ENCODE measurements at places on chromosomes 7 and 10.

GRCh38 chr10:119029613-119030420 is at the start of gene NANOS1:
TSS of gene NANOS1 (plus strand) at chr10:119029714. CDS start at chr10:119029802, 88 bp downstream.
- no peak for DNase-seq

GRCh38 chr10:26440088-26440470 is 1.9 kb downstream of the APBB1IP start:
- DNase-seq, result no peak

GRCh38 chr10:10141782-10142382 is 875.8 kb upstream of the CELF2 start:
- DNase-seq, result no peak

GRCh38 chr10:54137396-54137795 is 663.6 kb downstream of the PCDH15 start:
- no peak for DNase-seq

- no peak for DNase-seq
These were observed 55.1 kb downstream of the VOPP1 start for GRCh38 chr7:55517191-55517633.

DNA sequence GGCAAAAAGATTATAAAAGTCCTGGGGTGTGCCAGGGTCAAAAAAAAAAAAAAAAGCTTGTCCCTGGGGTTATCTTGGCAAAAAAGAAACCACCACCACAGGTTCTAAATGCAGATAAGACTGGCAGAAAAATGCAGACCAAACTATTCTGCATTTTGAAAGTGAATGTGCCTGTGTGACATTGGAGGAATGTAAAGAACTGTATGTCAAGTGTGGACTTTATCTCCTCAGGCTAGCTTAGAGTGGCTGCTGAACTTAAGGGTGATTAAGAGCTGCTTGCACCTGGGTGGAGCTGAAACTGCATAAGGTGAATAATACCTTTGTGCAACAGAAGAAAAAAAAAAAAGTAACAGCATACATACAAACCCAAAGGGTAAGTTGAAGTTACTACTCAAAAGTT is 1.3 kb upstream of the NAPEPLD start:
- no peak for DNase-seq

DNA sequence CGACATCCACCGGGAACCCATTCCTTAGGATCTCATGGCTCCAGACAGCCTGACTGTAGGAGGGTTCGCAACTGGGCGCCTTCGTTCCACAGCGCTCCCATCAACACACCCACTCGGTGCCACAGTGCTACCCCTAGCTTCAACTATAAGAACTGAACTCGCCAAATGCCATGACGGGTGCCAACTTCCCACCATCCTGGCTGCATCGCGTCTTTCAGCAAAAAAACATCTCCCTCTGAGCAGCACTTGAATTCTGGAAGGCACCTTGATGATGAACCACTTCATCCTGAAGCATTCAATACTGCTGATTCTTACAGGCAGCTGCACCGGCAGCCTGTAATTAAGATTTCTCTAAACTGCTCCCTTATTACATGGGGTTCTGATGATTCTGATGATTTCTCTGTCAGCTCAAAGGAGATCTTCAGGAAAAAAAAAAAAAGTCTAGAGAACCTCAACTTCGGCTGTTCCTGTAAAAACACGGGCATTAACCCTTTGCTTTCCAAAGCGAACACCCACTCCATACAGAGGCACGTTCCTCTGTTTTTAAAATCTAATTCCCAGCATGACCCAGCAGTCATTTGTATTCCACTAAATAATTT is 1.3 kb downstream of the CYTH3 start:
- DNase-seq, result peak; percentile 39

DNA sequence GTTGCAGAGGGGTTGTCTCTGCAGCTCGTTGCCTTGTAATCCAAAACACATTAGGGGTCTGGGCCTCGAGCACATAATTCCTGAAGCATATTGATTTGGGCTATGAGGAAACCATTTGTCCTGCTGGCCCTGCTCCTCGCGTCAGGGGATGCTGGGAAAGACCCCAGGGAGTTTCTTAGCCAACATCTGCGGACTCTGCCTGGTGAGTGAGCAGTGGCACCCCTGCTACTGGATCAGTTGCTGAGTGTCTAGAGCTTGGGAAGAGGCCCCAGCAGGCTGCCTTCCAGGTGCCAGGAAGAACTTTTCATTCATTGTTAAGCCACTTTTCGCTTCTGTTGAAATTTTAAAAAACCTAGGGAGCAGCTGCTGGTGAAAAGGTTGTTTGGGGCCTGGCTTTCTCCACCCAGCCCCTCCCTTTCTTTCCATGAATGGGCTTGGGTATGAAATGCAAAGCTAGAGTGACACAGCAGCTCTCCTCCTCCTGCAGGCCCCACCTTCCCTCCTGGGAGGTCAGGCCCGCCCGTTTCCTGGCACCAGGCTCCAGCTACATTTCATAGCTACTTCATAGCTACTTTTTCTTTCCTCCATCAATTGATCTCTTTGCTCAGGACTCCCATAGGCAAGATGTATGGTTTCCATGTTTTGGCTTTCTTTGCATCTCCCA is 26.8 kb downstream of the TACR2 start:
- peak; percentile 32 for DNase-seq

GRCh38 chr7:20030915-20031362 is 186.2 kb downstream of the MACC1 start:
- peak; percentile 49 for DNase-seq

DNA sequence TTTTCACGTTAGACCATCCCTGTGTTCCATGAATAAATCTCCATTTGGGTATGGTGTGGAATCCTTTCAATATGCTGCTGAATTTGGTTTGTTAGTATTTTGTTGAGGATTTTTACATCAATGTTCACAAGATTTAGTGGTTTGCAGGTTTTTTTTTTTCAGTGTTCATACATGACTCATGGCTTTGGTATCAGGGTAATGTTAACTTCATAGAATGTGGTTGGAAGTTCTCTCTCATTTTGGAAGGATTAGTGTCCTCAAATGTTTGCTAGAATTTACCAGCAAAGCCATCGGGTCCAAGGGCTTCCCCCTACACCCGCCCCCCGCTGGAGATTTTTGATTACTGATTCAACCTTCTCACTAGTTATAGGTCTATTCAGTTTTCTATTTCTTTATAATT is 398.0 kb downstream of the NXPH1 start:
- no peak for DNase-seq

DNA sequence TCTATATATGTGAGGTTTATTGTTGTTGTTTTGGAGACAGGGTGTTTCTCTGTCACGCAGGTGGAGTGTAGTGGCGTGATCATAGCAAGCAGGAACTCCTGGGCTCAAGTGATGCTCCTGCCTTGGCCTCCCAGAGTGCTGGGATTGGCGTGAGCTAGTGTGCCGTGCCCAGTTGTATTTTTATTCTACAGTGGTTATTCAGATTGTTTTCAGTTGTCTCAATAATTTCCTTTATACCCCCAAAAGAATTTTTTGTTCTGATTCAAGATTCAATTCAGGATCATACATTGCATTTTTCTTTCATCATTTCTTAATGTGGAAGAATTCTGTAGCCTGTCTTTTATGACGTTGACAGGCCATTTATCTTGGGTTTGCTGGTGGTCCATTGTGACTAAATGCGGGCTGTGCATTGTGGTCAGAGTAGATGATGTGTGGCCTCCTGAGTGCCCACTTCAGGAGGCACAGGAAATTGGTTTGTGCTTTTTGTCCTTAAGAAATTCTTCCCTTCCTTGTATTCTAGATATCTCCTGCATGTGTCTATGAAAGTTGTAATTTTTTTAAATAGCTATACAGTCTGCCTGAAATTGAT is 22.9 kb downstream of the RBM33 start:
- no peak for DNase-seq

DNA sequence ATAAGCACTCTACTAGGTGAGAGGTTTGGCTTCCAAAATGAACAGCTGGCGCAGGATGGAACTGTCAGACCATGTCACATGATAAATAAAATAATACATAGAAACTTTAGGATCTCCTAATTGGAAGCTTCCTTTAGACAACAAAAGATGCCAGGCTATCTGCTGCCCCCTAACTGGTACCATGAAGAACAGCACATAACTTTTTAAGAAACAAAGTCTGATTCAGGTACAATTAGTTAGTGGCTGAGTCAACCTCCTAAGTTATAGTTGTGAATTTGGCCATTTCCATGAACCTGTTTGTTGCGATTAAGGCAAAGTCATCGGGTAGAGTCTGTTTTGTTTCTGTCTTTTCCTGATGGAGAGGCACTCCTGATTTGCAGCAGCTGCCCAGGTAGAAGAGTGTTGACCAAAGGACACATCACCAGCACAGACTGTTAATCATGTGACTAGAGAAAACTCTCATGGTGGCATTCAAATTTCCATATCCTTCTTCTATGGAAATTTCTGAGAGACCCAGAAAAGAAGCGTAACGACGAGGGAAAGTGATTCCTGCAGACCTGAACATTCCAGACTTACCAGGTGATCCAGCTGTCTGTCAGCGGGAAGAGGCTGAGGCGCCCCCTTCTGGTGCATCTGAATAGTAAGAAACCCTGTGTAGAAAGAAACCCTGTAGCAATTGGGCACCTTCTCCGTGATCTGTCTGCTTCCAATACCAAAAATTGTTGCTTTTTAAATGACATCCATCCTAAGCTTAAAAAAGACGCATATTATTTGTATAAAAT is 8.6 kb upstream of the INHBA start:
- peak; percentile 40 for DNase-seq

GRCh38 chr7:156898938-156899337 is 6.0 kb upstream of the LMBR1 start:
- peak; percentile 32 for DNase-seq

DNA sequence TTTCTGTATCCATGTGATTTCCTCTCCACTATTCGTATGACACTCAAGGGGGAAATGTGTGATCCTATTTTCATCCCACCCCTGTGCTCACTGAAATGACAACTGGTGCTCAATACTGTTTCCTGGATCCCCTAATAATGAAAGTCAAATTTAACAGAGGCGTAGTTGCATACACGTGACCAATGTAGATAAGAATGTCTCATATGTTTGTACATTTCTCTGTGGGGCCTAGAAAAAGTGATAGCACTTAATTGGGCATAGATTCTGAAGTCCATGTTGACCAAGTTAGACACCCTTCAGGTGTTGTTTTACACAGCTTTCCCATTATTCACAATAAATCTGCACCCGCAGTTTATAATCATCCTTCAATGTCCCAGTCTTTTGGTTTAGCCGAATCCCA is 59.1 kb downstream of the JAZF1 start:
- no peak for DNase-seq

GRCh38 chr7:674454-675410 is 51.8 kb upstream of the DNAAF5 start:
- peak; percentile 57 for DNase-seq

DNA sequence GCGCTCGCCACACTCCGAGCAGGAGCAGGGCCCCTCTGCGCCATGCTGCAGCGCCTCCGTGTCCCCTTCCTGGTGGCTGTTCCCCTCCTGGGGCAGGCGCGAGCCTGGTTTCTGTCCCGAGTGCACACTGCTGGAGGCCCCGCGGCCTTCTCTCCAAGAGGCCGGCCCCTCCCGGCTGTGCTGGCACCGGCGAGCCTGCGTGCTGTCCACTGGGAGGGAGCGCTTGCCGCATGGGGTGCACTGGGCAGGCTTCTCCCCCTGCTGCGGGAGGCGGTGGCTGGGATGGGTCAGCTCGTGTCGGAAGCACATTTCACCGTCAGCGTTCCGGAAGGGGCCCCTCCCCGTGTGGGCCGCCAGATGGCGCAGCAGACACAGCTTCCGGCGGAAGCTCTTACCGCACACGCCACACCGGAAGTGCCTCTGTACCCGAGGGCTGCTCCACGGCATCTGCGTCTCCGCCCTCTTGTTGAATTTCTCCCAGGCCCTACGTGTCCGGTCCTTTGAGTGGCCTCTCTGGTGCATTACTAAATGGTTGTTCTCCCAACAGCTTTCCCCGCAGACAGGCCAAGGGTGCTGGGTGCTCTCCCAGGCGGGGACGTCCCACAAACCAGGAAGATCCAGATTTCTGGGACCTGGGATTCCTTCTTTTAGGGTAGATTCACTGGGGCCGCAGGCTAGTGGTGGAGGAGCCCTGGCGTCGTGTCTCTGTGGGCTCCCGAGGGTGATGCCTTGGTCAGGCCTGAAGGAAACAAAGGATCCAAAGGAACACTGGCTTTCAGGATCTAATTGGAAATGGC is 18.7 kb downstream of the ZNF786 start:
- no peak for DNase-seq

DNA sequence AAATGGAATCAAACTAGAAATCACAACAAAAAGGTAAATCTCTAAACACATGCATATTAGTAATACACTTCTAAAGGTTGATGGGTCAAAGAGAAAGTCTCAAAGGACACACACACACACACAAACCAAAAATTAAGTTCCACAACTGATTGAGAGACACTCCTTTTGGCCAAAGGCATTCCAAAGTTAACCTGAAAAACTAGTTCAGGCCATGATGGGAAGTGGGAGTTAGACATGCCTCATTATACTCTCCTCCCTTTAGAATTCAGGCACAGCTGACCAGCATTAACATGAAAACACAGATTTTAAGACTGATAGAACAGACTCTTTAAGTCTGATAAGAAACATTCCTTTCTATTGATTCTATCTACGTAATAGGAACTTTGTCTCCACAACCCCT is 332.4 kb upstream of the IGFBP3 start:
- DNase-seq, result peak; percentile 35

GRCh38 chr7:151468217-151469018 is 28.5 kb upstream of the CRYGN start:
- no peak for DNase-seq

DNA sequence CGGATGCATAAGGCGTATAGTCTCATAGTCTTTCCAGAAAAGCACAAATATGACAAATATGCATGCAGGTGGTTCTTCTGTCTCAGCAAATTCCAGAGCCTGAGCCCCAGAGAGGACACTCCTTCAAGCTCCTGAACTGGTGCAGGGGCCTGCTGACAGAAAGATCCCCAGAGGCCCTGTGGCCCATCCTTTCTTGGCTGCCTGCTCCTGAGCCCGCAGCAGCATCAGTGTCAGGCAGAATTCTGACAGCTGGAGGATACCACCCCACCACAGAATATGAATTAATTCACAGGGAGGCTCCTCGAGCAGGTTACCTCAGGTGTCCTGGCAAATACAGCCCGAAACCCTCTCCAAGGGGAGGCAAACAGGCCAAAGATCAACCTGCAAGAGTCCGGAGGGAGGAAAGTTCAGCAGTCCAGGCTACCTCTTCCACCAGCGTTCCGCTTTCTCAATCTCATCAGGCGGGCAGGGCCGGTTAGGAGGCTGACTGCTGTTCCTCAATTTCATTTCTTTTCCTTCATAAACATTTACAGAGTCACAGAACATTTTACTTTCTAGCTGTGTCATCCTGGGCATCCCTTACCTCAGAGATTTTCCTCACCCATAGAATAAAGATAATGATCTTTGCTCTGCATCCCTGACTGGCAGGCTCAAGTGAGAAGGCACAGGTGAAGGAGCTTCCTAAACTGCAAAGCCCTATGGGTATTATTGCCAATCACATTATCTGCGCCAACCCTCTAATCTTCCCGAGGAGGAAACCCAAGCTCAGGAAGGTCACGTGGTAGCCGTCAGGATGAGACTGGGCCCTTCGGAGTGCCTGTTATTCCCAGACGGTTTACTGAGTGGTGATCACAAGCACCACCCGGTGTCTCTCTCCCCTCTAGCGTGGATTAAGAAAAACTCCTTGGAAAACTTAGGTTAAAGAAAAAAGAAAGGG is 1.4 kb downstream of the DNAJB12 start:
- peak; percentile 54 for DNase-seq
